ENCODE measurements at places on chromosomes 13 and 19.

- DNase-seq = no peak
Observed at GRCh38 chr19:48182434-48182833, 12.0 kb downstream of the ZSWIM9 start.

DNA sequence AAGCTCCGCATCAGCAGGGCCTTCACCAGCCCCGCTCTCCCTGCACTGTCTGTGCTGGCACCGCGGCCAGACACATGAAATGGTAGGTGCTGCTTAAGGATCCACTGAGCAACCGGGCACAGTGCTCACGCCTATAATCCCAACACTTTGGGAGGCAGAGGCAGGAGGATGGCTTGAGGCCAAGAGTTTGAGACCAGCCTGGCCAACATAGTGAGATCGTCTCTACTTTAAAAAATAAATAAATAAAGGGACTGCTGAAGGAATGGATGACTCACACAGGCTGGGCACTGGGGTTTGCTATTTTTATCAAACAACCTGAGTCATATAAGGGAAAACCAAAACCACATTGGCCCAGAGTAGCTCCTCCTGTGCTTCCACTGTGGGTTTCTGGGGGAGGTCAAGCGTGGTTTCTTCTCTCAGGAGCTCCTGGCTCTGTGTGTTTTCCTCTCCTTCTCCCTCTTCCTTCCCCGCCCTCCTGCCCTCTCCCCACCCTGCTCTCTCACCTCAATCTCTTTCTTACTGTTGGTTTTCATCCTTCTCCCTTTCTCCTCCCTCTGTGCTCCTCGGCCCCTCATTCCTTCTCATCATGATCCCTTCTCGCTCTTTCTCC, 21.3 kb downstream of the VRK3 start:
- DNase-seq = no peak

- DNase-seq = no peak
Observed at GRCh38 chr13:76339649-76340048, 546.6 kb downstream of the KCTD12 start.

DNA sequence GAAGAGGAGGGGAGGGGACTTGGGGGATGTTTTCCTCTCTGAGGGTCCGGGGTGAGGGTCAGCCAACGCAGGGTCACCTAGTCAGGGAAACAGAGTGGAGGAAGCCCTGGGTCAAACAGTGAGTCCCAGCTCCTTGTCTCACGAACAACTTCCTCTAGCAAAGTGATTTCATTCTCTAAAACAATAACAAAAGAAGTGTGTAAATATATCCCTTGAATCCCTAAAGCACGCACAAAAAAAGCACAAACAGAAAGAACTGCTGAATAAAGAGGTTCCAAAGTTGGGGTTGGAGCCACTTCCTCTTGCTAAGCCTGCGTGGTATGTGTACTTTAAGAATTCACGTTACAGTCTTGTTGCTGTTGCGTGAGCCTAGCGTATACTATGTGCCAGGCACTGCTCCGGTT, 1.5 kb upstream of the C5AR2 start:
- DNase-seq = no peak
